ENCODE measurements at places on chromosomes 6 and 20.

DNA sequence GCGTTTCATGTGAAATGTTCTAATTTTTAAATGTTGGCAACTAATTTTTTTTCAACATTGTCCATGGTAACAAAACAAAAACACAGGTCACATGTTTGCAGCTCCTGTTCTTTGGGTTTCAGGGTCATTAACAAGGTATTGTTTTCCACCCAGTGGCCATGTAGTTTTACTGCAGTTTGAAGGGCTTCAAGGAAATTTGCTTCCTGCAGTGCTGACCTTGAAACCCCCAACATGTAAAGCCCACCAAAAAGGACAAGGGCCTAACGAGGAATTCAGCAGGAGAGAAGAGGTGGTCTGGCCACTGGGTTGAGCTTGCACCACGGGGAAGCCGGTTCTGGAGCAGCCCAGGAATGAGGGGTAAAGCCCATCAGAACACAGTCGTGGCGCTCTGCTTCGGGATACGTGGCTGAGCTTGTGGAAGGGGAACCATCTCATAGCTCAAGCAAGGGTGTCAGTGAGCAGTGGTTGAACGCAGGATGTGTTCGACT, 13.9 kb upstream of the KLHL31 start:
- DNase-seq = no peak

DNA sequence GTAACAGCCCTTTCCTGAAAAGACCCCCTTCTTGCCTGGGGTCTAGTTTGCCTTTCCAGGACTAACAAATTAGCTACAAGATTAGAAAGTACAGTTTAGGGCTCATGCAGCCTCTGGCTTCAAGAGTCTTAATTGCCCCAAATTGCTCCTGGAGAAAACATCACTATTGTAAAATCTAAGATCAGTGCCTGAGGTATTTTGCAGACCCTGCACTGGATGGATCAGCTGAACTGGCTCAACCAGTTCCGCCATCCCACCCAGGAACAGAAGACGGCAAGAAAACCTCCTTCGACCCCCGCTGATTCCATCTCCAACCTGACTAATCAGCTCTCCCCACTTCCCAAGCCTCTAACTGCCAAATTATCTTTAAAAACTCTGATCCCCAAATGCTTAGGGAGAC, 236.5 kb upstream of the KCNG1 start:
- DNase-seq = no peak

DNA sequence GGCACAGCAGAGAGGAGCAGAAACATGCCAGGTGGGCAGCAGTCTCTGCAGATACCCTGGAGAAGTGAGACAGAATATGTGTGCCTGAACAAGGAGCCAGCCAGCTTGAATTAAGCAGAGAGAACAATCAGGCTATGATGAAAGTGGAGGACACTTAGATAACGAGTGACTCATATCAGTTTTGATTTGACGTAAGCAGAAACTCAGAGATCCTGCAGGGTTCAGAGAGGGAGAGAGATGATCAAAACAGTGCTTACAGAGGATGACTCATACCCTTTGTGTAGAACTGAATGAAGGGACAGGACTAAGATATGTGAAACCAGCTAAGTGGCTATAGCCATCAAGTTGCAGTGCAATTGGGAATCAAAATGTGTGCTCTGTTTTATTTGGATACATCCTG, 300.7 kb downstream of the TENT5A start:
- no peak for DNase-seq

DNA sequence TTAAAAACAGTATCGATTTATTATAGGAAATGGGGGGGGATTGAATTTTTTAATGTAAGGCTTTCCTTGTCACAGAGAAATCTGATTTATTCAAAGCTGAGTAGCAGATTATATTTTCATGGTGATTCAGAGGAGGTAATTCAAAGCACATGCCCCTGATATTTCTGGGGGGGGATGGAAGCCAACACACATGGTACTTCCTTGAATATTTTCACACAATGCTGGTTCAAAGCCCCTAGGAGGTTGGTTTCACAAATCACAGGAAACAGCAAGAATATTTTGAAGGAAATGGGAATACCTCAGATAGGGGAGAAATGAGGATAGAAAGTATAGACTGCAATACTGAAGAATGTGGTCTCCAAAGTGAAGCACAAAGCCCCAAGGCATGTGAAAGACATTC, 98.8 kb downstream of the RTN4IP1 start:
- no peak for DNase-seq

DNA sequence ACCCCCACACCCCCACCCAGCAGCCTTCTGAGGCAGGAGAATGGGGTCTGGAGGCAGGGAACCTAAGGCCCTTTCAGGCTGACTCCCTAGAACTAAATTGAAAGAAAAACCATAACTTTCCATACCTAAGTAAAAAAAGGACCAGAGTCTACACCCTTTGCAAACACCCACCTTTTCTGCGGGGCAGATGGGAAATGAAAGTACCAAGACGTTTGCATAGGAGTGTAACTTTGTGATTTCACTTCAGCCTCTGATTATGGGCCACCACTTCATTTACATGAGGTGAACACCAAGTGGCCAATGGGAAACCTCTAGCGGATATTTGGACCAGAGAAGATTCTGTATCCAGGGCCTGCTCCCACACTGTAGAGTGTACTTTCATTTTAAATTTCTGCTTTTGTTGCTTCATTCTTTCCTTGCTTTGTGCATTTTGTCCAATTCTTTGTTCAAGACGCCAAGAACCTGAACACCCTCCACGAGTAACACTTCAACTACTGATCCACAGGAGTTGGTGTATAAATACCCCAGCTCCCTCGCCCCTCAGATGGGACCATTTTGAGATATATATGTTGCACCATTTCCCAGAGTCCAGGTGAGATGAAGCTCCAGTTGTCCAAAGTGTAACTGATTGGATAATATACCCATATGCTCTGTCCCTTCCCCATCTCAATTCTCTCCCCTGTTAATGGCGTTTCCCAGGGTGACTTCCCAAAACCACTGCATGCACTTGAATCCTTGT, 18.9 kb upstream of the SRSF6 start:
- no peak for DNase-seq

GRCh38 chr20:43985121-43985520, 70.5 kb downstream of the TOX2 start:
- no peak for DNase-seq

DNA sequence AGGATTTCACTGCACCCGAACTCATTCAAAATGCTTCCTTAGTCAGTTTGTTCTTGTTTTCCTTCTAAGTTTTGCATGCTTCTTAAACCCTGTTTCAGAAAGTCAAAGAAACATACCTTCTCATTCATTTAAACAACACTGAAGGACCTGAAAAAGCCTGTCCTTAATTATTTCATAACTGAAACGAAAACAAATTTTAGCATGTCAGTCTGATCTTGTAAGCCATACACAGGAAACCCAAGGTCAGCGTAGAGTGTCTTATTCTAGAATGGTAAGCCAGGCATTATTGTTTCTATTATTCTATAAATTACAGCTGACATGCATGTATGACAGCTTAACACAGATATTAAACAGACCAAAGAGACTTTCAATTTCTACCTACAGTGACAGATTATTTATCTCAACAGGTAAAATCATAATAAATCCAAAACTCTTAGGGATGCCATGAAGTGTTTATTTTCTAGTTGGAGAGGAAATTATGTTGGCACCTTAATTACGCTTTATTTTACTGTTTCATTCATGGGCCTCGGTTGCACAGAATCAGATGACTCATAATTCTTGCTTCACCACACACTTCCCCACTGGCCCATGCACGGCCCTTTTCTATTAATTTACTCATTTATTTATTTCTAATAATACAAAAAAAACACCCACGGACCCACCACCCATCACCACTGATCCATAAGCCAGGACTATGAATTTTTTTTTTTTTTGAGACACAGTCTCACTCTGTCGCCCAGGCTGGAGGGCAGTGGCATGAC, 39.3 kb upstream of the DUSP22 start:
- no peak for DNase-seq

DNA sequence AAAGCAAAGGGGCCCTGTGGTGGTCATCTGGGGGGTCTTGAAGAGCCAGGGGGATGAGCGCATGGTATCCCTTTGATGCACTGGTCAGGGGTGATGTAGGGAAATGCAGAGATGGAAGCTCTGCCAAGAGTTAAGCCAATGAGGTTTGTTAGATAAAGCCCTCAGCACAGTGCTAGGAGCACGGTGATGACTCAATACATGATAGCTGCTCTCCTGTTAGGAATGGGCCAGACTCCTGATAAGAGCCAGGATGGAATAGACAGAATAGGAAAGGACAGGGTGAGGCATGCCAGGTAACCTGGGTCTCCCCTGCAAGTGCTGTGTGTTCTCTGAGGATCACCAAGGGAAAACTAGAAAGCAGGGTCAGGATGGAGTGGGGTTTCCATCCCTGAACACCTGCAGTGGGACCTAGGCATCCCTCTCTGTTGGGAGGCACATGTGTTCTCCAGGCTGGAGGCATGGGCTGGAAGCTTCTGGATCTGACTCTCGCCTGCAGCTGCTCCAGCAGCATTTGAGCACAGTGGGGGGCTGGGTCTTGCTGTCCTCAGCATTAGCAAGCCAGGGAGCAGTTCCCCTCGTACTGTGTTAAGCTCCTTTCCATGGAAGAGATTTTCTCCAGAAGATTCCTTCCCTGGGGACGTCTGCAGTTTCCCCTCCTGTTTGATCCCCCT, 71.8 kb upstream of the TIAM2 start:
- DNase-seq = no peak

GRCh38 chr6:118783931-118784550, 109.9 kb upstream of the ASF1A start:
- no peak for DNase-seq

- DNase-seq = no peak
These were observed 325.4 kb downstream of the QKI start for GRCh38 chr6:163739966-163740365.

DNA sequence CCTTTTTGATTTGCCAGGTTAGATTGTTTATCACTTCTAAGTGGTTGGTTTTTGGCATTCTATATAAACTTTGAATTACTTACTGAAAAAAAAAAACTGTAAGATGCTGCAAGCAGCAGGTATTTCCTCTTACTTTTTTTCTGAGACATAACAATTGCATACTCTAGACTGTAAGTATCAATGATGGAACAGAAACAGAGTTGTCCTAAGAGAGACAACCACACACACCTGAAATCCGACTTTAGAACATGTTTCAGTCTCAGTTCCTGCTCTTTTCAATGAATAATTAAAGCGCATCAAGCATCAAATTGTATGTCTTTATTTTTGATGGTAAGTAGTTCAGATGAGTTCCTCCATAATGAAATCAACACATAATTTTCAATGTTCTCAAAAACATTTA, 105.3 kb upstream of the KHDRBS2 start:
- no peak for DNase-seq

DNA sequence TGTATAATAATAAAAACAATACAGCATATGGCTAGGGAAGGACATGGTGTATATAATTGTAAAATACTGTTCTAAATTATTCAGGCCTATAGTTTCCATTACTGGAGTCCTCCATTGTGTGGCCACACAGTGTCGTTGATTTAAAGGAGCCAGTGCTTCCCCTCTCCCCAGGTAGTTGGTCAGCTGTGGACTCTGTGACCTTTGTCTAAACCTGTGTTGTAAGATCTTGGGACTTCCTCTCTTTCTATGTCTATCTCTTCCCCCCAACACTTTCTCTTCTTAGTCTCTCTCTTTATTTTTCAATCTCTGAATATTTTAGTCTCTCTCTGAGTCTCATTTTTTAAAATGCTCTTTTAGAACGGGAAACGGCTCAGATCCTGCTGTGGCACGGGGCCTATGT, 35.6 kb downstream of the BRPF3 start:
- no peak for DNase-seq

- no peak for DNase-seq
These were observed 325.6 kb downstream of the UBE3D start for GRCh38 chr6:82740072-82740471.

- no peak for DNase-seq
These were observed 114.6 kb downstream of the RCAN2 start for GRCh38 chr6:46376562-46377061.

- no peak for DNase-seq
These were observed 82.3 kb downstream of the SYNE1 start for GRCh38 chr6:152554851-152555250.

DNA sequence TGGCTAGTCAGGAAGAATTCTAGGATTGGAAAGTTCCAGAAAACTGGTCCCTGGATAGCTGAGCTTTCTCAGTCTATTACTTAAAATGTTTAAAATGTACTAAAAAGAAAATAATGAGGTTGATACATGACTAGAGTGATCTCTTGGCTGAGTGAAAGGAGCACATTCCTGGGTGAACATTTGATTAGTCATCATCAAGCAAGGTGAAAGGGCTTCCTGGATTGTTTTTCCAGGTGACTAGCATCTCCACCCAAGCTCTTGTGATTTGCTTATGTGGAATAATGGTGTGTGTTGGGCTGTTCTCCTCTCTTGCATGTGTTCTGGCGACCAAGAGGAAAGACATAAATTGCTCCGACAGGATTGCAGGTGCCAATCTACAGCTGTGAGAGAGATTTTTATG, 42.9 kb downstream of the PKIB start:
- DNase-seq = no peak

DNA sequence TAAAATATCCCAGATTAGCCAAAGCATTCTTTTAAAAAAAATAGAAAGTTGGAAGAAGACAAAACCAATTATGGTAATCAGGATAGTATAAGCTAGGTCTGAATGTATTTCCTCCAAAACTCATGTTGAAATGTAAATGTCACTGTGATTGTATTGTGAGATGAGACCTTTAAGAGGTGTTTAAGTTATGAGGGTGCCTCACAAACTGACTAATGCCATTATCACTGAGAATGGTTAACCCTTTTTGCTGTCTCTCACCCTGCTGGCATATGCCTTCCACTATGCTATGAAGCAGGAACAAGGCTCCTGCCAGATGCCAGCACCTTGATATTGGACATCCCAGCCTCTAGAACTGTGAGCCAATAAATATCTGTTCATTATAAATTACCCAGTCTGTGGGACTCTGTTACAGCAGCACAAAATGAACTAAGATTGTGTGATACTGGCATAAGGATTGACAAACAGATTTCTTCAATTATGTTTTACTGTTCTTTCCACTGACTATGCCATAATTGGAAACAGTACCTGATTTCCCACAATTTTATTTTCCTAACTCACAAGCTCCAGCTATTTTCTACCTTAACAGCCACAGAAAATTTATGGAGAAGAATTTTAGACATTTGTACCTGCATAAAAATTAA, 63.8 kb downstream of the IBTK start:
- no peak for DNase-seq

- DNase-seq = no peak
These were observed 23.5 kb upstream of the SMIM29 start for GRCh38 chr6:34272013-34272926.

Data from activated CD8-positive, alpha-beta memory T cell treated with anti-CD3 and anti-CD28 coated beads for 4 hours (primary cell).